ENCODE measurements at places on chromosomes 16 and 17.

DNA sequence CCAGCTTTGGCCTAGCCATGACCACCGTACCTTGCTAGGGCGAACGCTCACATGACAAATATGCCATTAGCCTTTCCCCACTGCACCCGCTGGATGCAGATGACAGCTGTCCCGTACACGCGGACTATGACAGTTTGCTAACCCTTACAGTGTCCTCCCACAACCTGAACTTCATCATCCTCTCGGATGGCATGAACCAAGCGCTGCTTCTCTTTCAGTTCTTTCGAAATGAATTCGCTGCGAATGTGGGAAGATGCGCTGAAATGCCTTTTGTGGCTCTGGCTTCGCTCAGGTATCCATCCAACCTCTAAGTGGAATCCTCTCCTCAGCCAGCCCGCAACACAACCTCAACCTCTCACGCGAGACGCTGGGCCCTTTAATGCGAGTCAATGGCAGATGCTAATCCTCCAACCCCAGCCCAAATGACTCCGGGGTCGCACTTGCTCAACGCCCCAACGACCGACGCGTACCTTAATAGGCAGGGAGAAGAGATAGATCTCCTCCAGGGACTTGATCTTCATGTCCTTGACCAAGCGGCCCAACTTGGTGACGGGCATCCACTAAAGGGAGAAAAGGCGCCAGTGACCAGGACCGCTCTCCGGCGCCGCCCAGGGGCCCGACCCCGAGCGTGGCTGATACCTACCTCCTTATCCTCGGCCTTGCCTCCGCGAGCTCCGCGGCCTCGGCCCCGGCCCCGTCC lies 670 bp downstream of the RPS2 start:
- DNase-seq, result no peak

DNA sequence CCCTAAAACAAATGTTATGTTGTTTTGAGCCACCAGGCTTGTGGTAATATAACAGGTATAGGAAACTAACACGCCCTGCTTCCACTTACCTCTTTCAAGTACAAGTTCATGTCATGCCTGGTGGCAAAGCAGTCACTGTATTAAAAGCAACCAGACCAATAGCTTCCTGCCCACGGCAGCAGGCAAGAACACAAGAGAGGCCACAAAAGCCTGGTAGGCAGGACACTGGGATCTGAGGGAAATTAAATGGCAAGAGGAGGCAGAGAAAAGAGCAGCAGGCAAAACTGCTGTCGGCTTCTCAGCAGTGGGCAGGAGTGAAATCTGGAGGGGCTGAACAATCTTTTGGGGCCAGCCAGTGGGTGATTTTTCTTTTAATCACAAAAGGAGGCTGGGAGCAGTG lies 2.2 kb downstream of the CYTH1 start:
- DNase-seq, result no peak

DNA sequence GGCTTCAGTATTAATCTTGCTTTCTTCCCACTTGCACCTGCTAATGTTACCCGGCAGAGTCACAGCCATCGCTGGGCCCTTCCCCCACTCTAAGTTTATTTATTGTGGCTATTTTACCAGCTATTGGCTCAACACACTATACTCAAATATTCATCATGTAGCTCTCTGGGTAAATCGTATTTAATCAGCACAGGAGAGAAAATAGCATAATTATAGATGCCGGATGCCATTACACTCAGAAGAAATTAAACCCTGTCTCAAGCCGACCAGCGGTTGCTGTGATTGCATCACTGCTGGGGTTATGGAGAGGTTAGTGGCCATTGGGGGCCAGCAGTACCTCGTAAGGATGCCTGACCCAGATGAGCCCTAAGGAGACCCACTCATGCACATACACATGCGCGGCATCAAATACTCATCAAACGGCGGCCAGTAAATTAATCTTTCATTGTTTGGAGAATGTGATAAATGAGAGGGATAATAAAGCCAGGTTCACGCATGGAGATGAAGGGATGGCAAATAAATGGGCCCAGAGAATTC lies 269.5 kb upstream of the ZFHX3 start:
- DNase-seq, result no peak

DNA sequence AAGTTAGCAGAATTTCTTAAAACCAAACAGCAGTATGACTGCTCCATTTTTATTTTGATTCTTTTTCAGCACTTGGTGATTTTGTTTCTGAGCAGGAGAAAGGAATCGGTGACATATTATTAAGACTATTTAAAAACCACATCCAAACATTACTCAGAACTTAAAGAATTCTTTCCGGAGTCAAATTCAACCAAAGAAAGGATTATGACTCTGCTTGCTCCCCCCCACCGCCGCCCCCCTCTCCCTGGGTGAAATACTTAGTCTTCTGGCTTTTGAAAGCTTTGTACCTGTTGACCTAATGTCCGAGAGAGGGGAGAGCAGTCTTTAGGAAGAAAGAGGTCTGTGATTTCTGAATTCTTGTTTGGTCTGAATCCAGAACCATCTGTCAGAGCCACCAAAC lies 17.9 kb upstream of the COL1A1 start:
- no peak for DNase-seq

DNA sequence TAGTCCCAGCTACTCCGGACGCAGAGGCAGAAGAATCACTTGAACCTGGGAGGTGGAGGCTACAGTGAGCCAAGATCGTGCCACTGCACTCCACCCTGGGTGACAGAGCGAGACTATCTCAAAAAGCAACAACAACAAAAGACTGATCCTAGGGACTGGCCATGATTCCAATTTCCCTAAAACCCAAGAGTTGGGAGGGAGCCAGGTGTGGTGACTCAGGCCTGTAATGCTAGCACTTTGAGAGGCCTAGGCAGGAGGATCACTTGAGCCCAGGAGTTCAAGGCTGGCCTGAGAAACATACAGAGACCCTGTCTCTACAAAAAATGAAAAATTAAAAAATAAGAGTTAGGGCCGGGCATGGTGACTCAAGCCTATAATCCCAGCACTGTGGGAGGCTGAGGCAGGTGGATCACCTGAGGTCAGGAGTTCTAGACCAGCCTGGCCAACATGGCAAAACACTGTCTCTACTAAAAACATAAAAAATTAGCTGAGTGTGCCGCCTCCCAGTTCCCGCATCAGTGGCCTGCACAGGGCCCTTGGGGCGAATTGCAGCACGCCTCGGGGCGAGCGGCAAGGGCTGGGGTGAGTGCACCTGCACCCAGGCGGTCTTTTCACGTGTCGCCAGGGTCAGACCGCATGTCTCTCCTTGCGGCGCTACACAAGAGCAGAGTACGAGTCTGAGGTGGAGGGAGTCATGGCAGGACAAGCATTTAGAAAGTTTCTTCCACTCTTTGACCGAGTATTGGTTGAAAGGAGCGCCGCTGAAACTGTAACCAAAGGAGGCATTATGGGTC lies 40.8 kb downstream of the CDH3 start:
- DNase-seq, result no peak

DNA sequence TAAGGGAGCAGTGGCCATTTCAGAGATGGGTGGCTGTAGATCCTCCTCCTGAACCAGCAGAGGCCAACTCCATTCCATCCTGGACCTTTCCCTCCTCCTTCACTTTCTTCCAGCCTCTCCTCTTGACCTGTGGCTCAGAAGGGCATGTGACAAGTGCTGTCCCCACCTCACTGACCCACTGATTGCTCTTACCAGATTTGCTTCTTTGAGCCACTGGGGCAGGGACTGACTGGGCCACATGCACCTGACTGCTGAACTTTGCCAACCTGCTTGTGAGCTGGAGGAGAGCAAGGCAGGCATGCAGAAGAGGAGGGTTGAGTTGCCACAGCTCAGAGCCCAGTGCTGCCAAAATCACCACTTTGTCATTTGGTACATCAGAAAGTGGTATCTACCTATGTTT lies 68.3 kb downstream of the MSI2 start:
- DNase-seq, result no peak

DNA sequence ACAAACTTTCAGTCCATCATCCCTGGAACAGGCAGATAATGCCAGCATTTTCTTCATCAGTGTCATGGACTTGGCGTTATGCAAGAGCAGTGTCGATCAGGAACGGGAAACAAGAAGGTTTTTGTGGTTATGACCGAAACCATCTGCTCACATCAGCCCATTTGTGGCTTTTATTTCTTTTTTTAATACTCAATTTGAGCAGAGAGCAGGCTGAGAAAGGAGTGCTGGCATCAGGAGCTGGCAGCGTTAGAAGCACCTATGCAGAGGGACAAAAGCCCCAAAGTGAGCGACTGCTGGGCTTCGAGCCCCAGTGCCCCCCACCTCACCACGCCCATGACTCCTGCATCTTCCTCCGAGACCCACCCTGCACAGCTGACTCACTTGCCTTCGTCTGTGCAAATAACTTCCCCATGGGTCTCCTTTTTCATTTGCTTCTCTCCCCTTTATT lies 16.2 kb upstream of the CD300E start:
- DNase-seq, result no peak

DNA sequence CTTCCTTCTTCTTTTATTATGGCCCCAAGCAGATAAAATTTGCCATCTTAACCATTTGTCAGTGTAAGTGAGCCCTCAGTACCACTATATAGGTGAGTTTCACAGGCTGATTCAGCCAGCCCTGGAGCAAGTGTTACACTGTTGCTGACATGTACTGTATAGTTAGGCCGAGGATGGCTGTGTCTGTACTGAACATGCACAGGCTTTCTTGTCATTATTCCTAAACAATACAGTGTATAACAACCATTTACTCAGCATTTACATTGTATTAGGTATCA lies 53.7 kb downstream of the AMFR start:
- no peak for DNase-seq

- no peak for DNase-seq
These were observed 257.5 kb downstream of the ENGASE start for GRCh38 chr17:79332011-79332554.

DNA sequence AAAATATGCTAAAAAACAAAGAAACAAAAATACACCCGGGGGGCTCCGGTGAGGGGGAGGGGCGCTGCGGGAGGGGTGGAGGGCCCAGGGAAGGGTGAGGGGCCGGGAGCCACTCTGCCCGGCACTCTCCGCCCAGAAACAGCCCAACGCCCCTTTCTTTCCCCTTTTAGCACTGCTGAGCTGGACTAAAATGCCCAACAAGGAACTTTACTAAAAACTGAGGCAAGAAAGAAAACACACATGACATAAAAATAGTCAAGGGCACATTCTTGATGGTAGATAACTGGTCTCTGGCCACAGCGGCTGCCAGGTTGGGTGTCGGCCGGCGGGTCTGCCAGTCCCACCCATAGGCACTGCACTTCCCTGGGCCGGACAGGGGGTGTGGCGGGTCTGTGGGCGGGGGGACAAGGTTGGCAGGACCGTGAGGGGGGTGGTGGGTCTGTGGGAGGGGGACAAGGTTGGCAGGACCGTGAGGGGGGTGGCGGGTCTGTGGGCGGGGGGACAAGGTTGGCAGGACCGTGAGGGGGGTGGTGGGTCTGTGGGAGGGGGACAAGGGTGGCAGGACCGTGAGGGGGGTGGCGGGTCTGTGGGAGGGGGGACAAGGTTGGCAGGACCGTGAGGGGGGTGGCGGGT lies 20.9 kb downstream of the METRNL start:
- no peak for DNase-seq

- no peak for DNase-seq
These were observed 138.8 kb upstream of the CRHR1 start for GRCh38 chr17:45645330-45645729.

- DNase-seq, result no peak
These were observed 86.5 kb downstream of the NDE1 start for GRCh38 chr16:15736529-15736928.

GRCh38 chr16:22739077-22739476 lies 74.9 kb upstream of the HS3ST2 start:
- DNase-seq, result no peak

DNA sequence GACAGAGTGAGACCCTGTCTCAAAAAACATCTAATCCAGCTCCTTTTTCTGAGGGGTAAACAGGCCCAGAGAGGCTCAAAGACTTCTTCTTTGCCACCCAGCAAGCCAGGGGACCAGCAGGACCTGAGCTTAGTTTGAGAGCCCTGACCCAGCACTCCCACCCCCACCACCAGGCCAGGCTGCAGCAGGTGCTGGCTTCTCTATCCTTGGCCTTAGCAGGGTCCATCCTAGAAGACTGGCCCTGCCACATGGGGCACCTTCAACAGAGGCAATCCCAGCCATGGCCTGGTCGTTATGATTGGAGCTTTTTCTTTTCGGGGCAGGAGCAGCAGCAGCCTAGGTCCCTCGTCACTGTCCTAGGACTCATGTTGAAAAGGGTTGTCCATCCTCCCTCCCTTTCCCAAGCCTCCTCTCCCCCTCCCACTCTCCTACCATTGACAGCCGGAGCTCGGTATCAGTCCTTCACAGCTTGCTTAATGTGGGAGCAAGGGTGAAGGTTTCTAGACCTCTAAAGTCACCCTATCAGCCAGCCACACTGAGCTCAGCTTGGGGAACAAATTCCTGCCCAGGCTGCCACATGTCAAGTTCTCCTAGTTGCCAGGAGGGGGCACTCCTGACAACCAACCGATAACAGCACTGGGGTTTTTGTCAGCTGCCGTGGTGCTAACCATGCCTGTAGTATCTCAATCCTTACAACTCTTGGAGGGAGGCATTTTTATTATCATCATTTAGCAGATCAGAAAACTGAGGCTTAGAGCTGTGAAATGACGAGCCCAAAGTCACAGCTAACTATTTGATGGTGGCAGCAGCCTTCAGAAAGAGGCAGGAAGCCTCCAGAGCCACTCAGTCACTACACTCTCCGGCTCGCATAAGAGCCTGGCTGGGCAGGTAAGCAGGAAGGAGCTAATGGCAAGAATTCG lies 11.2 kb downstream of the MRPL27 start:
- DNase-seq, result peak; percentile 49

GRCh38 chr17:28426081-28426519 lies 20.1 kb upstream of the SLC46A1 start:
- peak; percentile 36 for DNase-seq

DNA sequence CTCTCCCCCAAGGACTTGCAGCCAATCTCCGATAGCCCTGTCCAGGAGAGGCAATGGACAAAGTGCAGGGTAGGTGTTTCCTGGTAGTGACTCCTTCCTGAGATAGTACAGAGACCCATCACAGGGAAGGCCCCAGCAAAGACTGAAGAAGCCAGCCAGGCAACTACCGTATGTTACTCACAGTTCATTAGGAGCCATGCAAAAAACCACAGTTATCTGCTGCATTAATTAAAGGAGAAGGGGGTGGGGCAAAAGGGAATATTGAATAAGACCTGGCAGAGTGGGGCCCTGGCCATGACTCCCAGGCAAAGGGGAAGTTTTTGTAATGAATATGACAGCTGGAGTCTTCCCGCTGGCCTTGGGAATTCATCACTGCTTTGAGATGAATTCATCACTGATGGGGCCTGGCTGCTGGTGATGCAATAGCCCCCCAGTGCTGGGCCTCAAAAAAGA lies 2.5 kb upstream of the SLC13A2 start:
- no peak for DNase-seq

DNA sequence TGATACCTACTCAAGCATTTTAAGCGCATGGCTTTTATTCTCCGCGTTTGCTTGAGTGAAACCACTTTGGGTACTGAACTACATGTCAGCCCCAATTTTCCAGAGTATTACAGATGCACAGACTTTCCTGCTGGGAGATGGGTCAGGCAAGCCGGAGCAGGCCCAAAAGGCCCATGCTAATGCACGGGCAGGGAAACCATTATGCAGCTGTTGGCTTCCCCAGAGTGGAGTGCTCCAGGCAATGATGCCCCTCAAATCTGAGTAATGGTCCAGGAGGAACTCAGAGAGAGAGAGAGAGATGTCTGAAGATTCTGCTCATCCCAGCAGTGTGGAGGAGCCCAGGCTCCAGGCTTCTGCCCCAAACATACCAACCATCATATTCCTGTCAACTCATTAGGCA lies 80.2 kb downstream of the CDH11 start:
- DNase-seq, result peak; percentile 48
